ENCODE measurements at places on chromosomes 5 and 9.

DNA sequence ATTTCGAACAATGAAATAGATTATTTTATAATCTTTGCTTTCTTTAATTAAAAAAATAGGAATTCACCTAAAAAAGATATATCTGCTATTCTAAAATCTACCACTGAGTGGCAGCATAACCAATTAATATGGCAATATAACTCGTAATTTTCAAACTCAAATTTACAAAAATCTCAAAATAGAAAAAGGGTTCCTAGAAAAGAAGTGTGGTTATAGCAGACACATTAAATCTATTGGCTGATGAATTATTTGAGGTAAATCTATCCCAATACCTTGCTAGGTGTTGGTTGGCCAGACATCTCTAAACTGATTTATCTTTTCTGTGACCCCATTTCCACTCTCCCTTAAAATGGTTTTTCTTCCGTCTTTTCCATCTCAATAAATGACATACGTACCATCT, 30.2 kb upstream of the NRG2 start:
- DNase-seq, result peak; percentile 3

GRCh38 chr9:69762527-69762926, 2.7 kb upstream of the PTAR1 start:
- no peak for DNase-seq

GRCh38 chr9:84216151-84216550, 124.4 kb downstream of the SLC28A3 start:
- peak; percentile 2 for DNase-seq

DNA sequence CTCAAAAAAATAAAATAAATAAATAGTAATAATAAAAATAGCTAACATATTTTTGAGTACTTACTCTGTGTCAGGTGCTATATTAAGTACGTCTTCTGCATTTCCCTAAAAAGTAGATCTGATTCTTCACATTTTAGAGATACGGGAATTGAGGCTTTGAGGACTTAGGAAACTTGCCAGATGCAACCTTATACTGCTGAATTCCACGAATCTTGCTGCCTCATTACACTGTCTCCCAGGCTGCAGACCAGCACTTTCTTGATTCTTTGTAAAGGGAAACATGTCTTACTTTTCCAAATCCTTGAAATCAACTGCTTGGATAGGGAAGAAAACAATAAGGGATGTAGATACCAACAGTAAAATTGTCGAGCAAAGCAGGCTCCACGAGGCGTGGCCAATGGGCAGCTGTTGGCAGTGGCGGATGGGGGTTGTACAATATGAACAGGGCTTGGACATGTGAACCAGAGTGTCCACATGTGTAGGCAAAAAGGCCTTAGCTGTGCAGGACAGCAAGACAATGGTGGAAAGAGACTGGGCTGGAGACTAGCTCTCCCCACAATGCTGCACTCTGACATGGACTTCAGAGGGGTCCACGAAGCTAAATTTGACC, 124.3 kb upstream of the RAI14 start:
- DNase-seq, result peak; percentile 86

- no peak for DNase-seq
These were observed 286.4 kb upstream of the WWC1 start for GRCh38 chr5:168005093-168005492.

- peak; percentile 46 for DNase-seq
These were observed 21.3 kb upstream of the NDST1 start for GRCh38 chr5:150486402-150487198.

DNA sequence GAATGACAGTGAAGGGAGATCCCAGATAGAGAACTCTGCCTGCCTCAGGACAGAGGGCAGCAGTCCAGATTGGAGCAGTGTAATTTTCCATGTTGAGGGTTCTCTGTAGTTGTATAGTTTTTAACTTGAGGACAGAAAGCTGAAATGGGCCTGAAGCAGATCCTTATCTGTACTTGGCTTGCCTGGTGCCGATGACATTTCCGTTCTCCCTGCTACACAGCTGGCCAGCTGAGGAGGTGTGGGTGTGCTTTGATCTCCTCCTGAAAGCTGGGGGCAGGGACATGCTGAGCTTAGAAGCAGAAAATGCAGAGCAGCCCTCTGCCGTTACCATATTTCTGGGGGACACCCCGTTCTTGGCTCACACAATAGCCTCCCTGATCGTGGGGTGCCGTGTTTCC, 10.5 kb downstream of the GLRX start:
- peak; percentile 48 for DNase-seq

- peak; percentile 70 for DNase-seq
These were observed 674 bp downstream of the C5orf15 start for GRCh38 chr5:133967698-133968203.

- no peak for DNase-seq
These were observed 429.2 kb upstream of the SGCD start for GRCh38 chr5:155897761-155898160.
